ENCODE measurements at places on chromosomes 7 and 10. TPM values are rescaled to one million over a fixed set of nuclear protein-coding genes. Genes with fewer than 3 reads are reported as not detected.

Gene ZNF503
- 17.5 TPM for total RNA-seq

Gene NEURL1
- 0.63 TPM for total RNA-seq

Gene OPN1SW
- not detected for total RNA-seq

GRCh38 chr10:56139405-56139804, 221.7 kb downstream of the ZWINT start:
- DNase-seq = no peak
- no peaks in the 10 kb centered on the region for H3K27me3 ChIP-seq
- no peaks in the 10 kb centered on the region for H3K36me3 ChIP-seq
- H3K4me1 ChIP-seq = no peaks in the 10 kb centered on the region
- H3K4me3 ChIP-seq = no peak overlapping the region

Data from GM23248 (cell line).